ENCODE measurements at places on chromosomes 4 and X. TPM values are rescaled to one million over a fixed set of nuclear protein-coding genes. Genes with fewer than 3 reads are reported as not detected.

Gene AMTN
- not detected for total RNA-seq

- no peaks in the 10 kb centered on the region for H3K4me1 ChIP-seq
- no peak overlapping the region for H3K27ac ChIP-seq
- no peak for DNase-seq
- H3K36me3 ChIP-seq: no peaks in the 10 kb centered on the region
- H3K27me3 ChIP-seq: peaks cover 12% of the 10 kb centered on the region
These were observed 40.2 kb downstream of the ADH7 start for GRCh38 chr4:99394896-99395295.

DNA sequence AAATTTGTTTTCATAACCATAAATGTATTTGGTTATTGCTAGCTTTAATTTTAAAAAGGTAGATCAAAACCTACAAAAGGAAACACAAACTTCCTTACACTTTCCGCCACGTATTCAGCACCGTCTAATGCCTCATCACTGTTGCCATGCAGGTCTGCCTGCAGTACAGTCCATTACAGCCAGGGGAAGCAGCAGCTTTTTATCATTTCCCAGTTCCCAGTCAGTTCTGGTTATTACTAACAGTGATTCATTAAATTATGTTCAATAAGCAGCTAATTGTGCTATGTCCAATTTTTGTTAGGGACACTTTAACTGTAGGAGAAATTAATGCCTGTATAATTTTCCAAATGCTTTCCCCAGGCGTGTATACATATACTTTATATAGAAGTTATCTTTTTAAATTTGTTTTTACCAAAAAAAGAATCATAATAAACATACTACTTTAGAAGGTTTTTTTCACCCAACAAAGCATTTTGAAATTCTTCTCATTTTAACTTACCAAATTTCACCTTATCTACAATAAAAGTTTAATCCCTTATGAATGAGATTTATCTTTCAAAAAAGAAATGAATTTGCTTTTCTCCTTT lies 93.3 kb downstream of the ANXA3 start:
- H3K4me1 ChIP-seq: peaks cover 35% of the 10 kb centered on the region
- H3K27me3 ChIP-seq: no peaks in the 10 kb centered on the region
- H3K27ac ChIP-seq: no peak overlapping the region
- H3K36me3 ChIP-seq: no peaks in the 10 kb centered on the region
- DNase-seq: peak; percentile 69

Gene SERTM2
- not detected for total RNA-seq

GRCh38 chr4:83082777-83083176 lies 31.8 kb downstream of the PLAC8 start:
- H3K27me3 ChIP-seq: no peaks in the 10 kb centered on the region
- H3K4me3 ChIP-seq: no peak overlapping the region
- H3K4me1 ChIP-seq: peaks cover 39% of the 10 kb centered on the region
- H3K27ac ChIP-seq: peak overlapping the region; percentile 90
- DNase-seq: peak; percentile 27

Measured in activated CD8-positive, alpha-beta T cell treated with anti-CD3 and anti-CD28 coated beads, Interleukin-2, amount 10 ng/mL, durations not matched to agents 7 days and 5 days (primary cell).